Mesenchymal stem cell (in vitro differentiated cells and primary cell): ENCODE measurements at places on chromosomes 3 and 15.

GRCh38 chr15:100898661-100899462 lies 19.2 kb downstream of the ALDH1A3 start:
- no peak for DNase-seq

- peak; percentile 12 for DNase-seq
Measured at GRCh38 chr3:13281507-13282357, 138.4 kb downstream of the NUP210 start.

DNA sequence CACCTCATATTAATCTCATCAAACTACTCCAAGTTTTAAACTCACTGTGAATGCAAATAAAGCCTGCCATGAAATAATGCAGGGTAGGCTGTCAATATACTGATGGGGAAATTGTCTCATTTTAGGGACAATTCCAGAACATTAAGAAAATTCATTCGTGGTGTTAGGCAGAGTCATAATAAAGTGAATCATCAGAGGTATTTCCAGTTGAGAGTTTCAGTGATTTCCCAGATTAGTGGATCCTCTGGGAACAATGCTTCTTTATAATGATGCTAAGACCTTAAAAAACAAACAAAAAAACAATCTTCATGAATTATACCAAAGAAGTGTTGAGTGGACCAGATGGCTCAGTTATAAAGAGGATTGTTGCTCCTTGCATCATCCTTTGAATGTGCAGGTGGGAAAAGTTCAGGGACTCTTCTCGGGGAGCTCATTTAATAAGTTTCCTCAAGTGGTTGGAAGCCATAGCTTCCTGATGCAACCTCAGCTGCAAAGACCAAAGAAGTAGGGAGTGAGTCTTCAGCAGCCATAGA lies 360.9 kb upstream of the TRIM42 start:
- no peak for DNase-seq

DNA sequence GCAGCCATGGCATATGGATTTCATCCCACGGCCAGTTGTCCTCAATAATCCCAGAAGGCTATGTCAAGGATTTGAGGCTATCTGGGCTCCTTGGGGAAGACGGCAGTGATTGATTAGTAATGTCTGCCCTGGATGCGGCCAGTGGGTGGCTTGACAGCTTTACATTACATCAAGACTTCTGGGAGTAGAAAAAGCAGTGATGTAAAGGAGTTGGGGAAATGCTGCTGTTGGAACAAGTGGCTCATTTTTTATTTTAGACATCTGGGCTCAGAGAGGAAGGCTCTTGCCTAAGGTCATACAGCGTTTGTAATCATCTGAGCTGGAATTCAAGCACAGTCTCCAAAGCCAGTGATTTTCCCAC lies 94.1 kb downstream of the FLNB start:
- no peak for DNase-seq

DNA sequence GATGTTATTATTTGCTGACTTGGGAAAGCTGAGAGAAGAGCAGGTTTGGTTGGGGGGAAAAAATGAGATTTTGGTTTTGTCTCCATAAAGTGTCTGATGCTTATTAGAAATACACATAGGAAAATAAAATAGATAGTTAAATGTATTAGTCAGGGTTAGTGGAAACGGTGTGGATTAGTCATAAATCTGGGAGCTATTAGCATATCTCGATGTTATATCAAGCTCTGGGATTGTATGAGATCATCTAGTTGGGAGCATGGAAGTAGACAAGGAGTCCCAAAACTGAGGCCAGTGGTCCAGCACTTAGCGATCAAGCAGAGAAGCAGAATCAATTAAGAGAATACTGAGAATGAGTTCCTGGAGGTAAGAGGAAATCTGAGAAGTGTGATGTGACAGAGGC lies 845.5 kb downstream of the ROBO2 start:
- peak; percentile 4 for DNase-seq

GRCh38 chr15:32851572-32851971 lies 133.8 kb downstream of the GREM1 start:
- DNase-seq, result no peak

- no peak for DNase-seq
Measured at GRCh38 chr15:65196637-65197336, 11.6 kb upstream of the CLPX start.

GRCh38 chr15:71430782-71431181 lies 315.5 kb downstream of the THSD4 start:
- DNase-seq, result no peak

- DNase-seq, result peak; percentile 42
Measured at GRCh38 chr3:50515565-50516439, 12.4 kb upstream of the CACNA2D2 start.

DNA sequence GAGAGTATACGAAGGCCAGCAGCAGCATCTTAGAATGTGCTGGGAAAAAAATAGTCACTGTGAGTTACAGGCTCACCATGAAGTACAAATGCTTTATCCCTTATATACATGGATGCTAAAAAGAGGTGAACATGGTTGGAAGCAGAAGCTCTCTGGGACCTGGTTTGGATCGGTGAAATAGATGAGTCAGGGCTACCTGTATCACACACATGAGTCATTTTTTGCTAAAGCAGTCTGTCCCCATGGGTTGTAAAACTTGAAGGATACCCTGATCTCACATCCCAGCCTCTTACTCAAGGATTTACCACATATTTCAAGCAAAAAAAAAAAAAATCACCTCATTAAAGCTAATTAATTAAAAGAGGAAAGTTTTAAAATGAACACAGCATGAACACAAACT lies 6.9 kb upstream of the SERPINI2 start:
- no peak for DNase-seq

DNA sequence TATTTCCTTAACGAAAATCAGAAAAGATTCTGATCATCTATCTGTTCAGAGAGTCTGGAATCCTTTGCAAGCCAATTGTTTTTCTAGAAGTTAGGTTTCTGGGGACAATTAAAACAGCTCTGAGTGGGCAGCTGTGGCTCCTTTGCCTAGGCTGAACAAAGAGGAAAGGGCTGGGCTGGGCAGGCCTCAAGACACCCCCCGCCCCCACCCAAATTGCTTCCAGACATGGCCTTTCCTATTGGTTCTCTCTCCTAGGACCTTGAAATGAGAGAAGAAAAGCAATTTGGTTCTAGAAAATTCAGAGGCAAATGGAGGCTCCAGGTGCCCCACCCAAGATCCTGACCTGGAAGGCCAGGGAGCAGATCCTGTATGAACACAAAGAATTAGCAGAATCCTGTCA lies 2.3 kb upstream of the ADPGK start:
- DNase-seq, result no peak

DNA sequence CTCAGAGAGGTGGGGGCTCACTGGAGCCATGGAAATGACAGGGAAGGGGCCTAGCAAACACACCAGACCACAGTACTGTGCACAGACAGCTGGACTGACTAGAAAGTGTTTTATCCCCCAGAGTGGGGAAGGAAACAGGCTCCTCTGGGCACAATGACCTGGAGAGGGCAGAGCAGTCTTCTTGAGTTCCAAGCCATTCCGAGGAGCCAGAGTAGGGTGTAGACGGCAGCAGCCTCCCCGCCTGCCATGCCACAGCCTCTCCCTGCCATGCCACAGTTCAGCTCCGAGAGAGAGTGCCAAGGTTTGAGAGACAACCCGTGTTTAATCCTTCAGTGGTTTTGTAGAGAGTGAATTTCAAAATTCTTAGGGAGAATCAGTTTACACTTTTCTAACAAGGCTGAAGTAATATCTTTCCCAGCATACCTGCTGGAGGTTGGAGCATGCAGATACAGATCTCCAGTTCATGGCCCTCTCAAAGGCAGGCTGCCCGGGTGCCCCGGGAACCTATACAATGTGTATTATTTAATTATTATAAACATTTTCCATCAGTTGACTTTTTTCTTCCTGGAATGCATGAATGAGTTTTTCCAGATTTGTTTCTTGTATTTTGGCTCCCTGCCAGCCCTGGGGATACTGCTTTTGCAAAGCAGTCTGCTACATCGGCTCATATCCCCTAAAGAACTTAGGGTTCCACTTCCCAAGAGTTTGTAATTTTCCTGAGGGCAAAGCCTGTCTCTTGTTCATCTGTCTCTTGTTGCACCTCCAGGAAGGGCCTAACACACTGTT lies 3.2 kb downstream of the PODXL2 start:
- DNase-seq, result no peak

GRCh38 chr3:74415731-74416130 lies 198.7 kb downstream of the CNTN3 start:
- no peak for DNase-seq

DNA sequence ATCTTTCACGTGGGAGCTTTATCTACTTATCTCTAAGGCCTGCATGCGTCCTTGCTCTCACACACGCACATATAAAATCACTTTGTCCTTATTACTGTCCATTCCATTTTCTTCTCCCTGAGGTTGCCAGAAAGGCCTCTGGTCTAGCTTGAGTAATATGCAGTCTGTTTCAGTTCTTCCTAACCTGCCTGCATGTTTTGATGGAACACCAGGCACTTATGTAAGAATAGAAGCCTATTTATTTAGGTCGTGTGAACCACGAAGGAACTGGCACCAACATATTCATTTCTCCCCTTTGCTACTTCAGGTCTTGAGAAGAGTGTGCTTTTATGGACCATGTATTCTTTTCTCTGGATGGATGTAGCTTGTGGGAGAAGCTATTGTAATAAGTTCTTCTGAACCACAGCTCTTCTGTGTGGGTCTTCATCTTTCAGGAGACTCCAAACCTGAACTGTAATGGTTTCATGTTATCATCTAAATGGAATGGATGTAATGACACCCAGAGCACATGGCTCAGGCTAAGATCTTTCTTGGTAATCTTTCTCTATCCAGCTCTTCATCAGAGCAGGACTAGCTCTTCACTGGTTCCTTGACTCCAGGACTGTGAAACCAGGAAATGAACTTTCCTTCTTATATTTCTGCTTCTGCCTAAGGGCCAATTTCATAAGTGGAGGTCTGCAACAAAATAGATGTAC lies 53.8 kb downstream of the UBE2E2 start:
- no peak for DNase-seq

DNA sequence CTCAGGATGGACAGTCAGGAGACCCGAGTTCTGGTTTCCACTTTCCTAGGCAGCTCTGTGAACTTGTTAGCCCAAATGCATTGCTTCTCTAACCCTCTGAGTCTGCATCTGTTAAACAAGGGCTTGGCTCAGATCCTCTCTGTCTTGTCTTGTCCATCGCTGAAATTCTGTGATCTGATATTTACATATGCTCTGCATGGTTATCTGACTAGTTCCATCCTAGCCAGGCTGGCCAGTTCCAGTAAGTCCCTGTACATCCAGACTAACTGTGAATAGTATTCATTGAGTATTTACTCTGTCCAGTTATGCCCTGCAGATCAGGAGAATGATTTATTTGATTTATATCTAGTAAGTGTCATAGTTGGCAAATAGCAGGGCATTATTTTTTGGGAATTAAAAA lies 27.0 kb upstream of the SV2B start:
- DNase-seq, result no peak

GRCh38 chr3:13014755-13015285 lies 58.4 kb downstream of the IQSEC1 start:
- DNase-seq, result no peak

GRCh38 chr15:97077975-97078374 lies 747.5 kb downstream of the NR2F2 start:
- DNase-seq, result no peak
